ENCODE measurements at places on chromosomes 12 and 14.
A peak's percentile ranks its signal among the peaks of the same experiment; 100 is the strongest.

- DNase-seq, result no peak
These were observed 51.9 kb downstream of the MAP1LC3B2 start for GRCh38 chr12:116610971-116611541.

GRCh38 chr12:26954027-26954426, 15.8 kb downstream of the FGFR1OP2 start:
- DNase-seq, result no peak

GRCh38 chr12:53034459-53034858, 15.4 kb upstream of the TNS2 start:
- DNase-seq, result no peak

- no peak for DNase-seq
These were observed 106.5 kb downstream of the ADGRD1 start for GRCh38 chr12:131060011-131060703.

GRCh38 chr12:60803147-60803546, 1207.3 kb downstream of the SLC16A7 start:
- DNase-seq, result no peak

- DNase-seq, result peak; percentile 34
These were observed 505 bp downstream of the KCNC2 start for GRCh38 chr12:75208856-75209811.

GRCh38 chr12:22396735-22397134, 62.2 kb upstream of the ST8SIA1 start:
- no peak for DNase-seq

DNA sequence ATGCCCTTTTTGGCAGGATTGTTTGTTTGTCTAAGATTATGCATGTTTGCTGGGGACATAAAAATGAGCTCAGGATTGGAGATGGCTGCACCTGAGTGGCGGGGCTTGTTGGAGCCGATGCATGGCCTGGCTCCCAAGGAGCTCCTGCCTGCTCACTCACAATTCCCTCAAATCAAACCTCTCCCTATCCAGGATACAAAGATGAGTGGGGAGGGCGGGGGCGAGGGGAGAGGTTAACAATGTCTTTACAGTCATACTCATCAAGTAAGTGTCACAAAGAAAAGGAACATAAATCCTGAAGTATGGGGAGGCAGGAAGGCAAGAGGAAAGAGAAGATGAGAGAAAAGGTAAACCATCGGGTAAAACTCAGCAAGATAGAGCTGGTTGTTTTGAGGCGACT, 104.0 kb upstream of the COCH start:
- no peak for DNase-seq

- no peak for DNase-seq
These were observed 7.5 kb downstream of the SHMT2 start for GRCh38 chr12:57236925-57237595.

- no peak for DNase-seq
These were observed 24.3 kb downstream of the ZFYVE21 start for GRCh38 chr14:103739793-103740501.

GRCh38 chr14:102731871-102732800, 45.1 kb upstream of the TRAF3 start:
- no peak for DNase-seq

DNA sequence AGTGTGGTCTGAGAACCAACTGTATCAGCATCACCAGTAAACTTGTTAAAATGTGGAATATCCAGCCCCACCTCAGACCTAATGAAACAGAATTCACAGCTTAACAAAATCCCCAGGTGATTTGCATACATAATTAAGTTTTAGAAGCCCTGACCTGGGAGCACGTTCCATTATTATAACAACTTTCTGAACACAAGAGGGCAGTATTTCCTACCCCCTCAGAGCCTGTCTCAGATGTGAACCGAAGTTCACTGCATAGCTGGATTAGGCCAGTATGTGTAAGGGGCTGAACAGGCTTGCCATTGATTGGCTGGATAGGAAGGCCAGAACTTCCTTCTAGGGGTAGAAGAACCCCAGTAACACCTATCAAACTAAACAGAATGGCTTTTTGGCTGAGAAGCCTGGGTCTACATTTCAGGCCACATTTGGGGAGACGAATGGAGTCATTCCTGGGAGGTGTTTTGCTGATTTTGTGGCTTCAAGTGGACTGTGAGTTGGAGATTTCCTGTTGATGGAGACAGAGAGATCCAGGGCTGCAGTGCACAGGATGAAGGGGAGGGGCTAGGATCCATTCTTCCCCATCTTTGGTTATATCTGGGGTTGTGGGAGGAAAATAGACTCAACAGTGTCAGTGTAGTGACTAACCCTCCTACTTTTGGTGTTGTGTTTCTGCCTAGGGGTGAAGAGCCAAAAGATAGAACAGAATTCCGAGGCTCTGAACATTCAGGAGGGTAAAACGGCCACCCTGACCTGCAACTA, 94.7 kb upstream of the OR4E1 start:
- DNase-seq, result peak; percentile 5

- no peak for DNase-seq
These were observed 23.4 kb downstream of the CGRRF1 start for GRCh38 chr14:54533100-54533499.

- peak; percentile 70 for DNase-seq
These were observed 3.0 kb upstream of the IFI27L2 start for GRCh38 chr14:94132285-94132887.

GRCh38 chr12:118958520-118958919, 22.8 kb upstream of the SRRM4 start:
- DNase-seq, result no peak

- no peak for DNase-seq
These were observed 409.6 kb downstream of the APAF1 start for GRCh38 chr12:99054601-99055128.

DNA sequence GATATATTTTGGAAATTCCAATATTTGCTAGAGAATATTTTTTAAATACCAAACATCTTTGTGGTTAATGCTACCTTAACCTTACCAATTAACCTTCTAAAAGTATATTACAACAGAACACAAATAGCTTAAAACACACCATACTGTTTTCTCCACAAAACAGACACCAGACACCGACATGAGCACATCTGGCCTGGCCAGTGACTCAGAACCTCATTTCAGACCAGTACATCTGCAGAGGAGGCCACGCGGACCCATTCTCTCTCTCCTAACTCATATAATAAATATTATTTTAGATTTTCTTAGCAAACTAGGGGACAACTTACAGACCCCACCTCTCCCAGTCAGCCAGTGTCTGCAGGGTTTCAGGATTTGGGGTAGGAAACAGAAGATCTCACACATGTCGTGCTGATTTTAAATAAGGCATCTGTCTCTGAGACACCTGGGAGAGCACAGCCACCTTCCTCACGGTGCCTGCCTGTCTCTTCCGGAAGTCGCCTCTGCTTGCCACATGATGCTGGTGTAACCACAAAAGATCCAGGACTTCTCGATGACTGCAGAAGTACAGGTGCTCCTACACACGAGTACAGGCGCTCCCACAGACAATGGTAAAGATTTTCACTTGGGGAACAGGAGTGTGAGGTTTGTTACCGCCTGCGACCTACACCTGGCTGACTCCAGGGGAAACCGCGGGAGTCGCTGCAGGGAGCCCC, 9.7 kb upstream of the ANKLE2 start:
- DNase-seq, result peak; percentile 17

DNA sequence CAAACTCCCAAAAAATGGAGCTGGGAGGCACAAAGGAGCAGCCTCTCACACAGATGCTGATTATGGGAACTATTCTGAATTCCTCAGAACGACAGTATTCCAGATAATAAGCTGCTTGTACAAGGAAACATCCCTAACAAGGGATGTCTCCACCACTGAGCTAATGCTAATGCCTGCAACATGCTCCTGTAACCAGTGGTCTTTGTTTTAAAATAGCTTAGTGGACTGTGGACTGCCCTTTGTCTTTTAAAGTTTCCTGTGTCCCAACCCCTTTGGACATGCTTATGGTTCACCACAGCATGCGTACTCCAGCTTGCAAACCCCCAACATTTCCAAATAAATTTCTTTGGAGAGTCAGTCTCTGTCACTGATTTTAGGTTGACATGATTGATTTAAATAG, 16.4 kb upstream of the PITPNM2 start:
- no peak for DNase-seq

GRCh38 chr14:33767586-33768457, 183.1 kb downstream of the EGLN3 start:
- DNase-seq, result no peak

Measured in activated CD4-positive, alpha-beta T cell treated with anti-CD3 and anti-CD28 coated beads, Interleukin-2, amount 50 U/mL, for 48 hours (primary cell).